Transverse colon (tissue), 4 donors: ENCODE measurements at places on chromosomes 4 and X.

DNA sequence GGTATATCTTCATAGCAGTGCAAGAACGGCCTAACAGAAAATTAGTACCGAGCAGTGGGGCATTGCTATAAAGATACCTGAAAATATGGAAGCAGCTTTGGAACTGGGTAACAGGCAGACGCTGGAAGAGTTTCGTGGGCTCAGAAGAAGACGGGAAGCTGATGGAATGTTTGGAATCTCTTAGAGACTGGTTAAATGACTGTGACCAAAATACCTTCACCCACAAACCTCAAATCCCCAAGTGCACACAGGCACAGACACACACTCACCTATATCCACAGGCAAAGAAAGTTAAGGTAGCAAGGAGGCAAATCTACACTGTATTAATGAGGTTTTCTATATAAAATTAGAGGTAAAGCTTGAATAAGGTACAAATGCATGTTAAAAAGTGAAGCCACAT, 14.6 kb upstream of the SPRY1 start:
- DNase-seq: no peak

- DNase-seq: no peak
Measured at GRCh38 chr4:141458501-141458900, 177.9 kb upstream of the IL15 start.

GRCh38 chr4:169557061-169557636, 55.2 kb downstream of the NEK1 start:
- DNase-seq: no peak

DNA sequence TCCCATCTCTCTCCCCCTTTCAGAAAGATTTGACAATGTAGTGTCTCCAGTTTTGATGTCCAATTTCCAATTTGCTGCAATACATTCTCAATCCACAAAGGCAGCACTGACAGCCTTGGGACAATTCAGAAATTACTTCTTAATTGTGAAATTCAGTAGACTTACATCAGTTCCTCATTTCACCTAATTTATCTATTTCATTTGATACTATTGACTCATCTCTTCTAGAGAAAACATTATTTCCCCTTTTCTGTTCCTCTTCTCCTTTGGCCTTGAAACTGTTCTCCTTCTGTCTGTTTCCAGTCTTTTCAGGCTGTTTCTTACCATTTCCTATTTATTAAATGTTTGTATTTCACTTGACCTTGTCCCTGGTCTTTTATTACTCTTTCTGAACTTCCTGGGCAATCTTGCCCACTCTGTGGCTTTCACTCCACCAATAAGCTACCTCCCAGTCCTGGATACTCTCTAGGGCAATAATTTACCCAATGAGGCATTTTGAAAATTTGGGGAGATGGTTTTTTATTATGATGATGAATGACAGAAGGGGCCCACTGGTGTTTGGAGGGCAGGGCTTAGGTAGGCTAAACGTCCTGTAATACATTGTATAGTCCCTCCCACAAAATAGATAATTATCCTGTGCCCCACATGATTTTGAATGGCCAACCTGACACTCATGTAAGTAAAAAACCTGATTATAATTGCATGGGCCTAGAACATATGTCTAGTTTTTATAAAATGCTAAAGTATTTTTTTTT, 498.0 kb upstream of the BOD1L1 start:
- no peak for DNase-seq
